ENCODE measurements at places on chromosomes 1 and 21. TPM values are rescaled to one million over a fixed set of nuclear protein-coding genes. Genes with fewer than 3 reads are reported as not detected.

The RGS13 gene
- not detected for total RNA-seq

The ASCL5 gene
- not detected for total RNA-seq

The FCRL4 gene
- total RNA-seq = not detected

The NBPF3 gene
- 16.3 TPM for total RNA-seq

The LCE1B gene
- total RNA-seq = not detected

The TNFSF4 gene
- total RNA-seq = 0.54 TPM

DNA sequence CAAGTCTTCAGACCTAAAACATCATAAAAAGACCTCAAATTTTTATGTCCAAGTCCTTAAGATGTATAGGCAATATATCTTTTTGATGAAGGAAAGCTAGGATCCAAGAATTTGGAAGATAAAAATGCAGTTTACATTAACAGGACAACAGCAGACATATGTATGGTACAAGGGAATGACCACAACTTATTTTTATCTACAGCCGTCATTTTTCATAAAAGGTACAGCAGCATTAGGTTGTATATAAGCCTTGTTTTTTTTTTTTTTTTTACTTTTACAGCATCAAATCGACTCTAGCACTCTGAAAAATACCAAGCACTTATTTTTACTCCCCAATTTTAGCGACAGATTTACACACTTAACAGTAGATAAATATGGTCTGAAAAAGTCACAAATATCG is 1.3 kb downstream of the SRSF10 start:
- DNase-seq = no peak

- DNase-seq = no peak
Observed at GRCh38 chr1:37288900-37289299, 185.5 kb upstream of the ZC3H12A start.

GRCh38 chr1:110305900-110306420 is 33.2 kb upstream of the RBM15 start:
- no peak for DNase-seq

DNA sequence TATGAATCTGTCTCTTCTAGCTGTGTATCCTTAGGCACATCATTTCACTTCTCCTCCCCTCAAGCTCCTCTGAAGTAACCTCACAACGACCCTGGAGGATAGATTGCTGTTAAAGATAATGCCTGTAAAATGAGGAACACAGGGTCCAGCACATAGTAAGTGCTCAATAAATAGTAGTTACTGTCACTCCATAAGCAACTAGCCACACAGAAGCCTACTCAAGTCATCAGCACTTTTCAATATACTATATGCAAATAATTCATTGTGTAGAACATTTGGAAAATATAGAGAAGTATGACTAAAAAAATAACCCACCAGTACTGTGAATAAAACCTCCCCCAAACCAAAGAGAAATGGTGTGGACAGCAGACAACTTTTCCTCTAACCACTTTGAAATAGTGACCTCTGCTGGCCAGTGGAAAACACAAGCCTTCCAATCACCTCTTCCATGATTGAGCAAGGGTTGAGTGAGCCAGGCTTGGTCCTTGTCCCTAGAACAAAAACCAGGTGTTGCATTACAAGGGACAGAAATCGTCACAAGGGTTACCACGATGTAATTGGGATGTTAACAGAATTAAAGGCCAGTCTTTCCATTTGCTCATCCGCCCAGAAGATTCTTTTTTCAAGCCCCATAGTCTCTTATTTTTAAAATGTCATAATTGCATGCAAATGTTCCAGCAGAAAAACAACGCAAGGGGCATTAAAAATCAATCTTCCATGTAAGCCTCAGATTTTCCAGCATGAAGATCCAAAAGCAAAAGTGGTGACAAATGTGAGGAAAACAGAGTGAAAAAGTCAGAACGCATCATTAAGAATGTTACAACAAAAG is 15.7 kb upstream of the GLIS1 start:
- DNase-seq = no peak

DNA sequence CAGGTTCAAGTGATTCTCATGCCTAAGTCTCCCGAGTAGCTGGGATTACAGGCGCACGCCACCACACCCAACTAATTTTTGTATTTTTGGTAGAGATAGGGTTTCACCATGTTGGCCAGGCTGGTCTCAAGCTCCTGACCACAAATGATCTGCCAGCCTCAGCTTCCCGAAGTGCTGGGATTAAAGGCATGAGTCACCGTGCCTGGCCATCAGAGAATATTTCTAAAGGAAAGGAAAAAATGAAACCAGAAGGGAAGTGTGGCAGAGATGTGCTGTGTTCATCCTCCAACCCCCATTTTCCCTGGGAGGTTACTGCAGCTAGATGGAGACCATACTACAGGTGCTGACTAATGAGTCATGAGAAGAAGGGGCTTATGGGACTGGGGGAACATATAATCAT is 964.1 kb downstream of the TTLL7 start:
- DNase-seq = no peak

GRCh38 chr1:33343539-33343938 is 22.6 kb upstream of the A3GALT2 start:
- no peak for DNase-seq

DNA sequence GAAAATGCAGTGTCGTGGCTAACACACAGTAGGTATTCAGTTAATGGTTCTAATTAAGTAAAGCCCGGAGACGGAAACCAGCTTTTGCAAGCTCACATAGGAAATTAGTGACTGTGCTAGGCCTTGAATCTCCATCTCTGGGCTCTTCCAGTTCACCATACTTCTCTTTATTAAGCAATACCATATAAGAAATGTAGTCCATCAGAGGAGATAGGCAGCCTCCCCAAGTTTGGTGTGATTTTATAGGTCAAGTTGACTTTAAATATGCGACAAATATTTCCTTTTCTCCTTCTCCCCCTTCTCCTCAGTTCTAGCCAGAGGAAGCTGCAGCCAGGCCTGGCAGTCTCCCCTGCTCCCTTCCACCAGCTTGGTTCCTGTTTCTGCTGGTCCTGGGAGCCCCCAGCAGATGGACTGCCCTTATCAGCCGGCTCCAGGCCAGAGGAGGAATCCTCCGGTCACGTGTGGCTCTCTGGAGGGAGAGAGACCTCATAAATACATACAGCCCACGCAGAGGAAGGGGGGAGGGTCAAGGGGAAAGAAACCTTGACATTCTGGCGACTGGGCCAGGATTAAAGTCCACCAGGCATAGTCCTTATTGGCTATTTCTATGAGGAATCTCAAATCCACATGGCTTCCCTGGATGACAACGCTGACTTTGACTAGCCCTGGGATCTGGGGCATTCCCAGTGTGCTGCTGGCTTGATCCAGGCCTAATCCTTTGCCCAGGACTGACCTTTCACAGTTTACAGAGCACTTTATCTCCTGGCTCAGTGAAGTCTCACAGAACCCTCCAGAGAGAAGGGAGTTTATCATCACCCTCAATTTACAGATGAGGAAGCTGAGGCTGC is 115.1 kb upstream of the JUN start:
- no peak for DNase-seq

DNA sequence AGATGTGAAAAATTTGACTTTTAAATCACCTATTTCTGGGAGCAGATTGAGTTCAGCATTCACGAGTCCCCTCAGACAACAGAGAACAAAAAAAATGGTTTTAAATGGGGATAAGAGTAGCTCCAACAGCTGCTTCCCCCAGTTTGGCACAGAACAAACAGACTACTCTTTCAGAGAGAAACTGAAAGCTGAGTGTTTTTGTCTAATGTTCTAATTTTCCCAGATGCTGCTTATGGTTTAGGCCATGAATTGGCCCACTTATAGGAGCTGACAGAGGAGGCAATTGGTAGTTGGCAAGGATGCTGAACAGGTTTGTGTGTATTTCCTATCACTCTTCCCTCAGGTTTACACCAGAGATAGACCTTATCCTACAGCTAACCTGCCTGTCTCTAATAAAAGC is 1637.4 kb upstream of the PRMT6 start:
- no peak for DNase-seq

GRCh38 chr21:45105906-45106485 is 31.6 kb downstream of the ADARB1 start:
- no peak for DNase-seq

GRCh38 chr1:15933684-15934083 is 42.2 kb downstream of the ZBTB17 start:
- DNase-seq = no peak

GRCh38 chr1:247054992-247055415 is 23.6 kb downstream of the ZNF670 start:
- DNase-seq = no peak

- no peak for DNase-seq
Observed at GRCh38 chr1:65001231-65001792, 35.0 kb upstream of the JAK1 start.

GRCh38 chr1:37133276-37134145 is 99.2 kb upstream of the GRIK3 start:
- DNase-seq = no peak

GRCh38 chr1:6330410-6330911 is 63.1 kb downstream of the ACOT7 start:
- DNase-seq = no peak

DNA sequence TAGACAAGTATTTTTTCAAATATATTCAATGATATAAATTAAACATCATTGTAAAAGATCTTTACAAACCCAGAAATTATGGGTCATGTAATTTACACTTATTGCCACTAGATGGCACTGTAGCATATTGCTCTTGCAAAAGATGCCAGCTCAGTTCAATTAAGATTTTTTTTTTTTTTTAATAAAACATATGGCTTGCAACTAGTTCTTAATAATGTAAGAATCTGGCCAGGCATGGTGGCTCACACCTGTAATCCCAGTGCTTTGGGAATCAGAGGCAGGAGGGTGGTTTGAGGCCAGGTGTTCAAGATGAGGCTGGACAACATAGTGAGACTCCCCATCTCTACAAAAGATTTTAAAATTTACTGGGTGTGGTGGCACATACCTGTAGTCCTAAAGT is 49.4 kb upstream of the DESI2 start:
- no peak for DNase-seq

- no peak for DNase-seq
Observed at GRCh38 chr1:99748419-99748818, 18.0 kb downstream of the FRRS1 start.

GRCh38 chr1:200238311-200238710 is 171.5 kb downstream of the ZNF281 start:
- DNase-seq = no peak

Measured in chondrocyte (in vitro differentiated cells).